ENCODE measurements at places on chromosomes 6 and 20. TPM values are rescaled to one million over a fixed set of nuclear protein-coding genes. Genes with fewer than 3 reads are reported as not detected.

DNA sequence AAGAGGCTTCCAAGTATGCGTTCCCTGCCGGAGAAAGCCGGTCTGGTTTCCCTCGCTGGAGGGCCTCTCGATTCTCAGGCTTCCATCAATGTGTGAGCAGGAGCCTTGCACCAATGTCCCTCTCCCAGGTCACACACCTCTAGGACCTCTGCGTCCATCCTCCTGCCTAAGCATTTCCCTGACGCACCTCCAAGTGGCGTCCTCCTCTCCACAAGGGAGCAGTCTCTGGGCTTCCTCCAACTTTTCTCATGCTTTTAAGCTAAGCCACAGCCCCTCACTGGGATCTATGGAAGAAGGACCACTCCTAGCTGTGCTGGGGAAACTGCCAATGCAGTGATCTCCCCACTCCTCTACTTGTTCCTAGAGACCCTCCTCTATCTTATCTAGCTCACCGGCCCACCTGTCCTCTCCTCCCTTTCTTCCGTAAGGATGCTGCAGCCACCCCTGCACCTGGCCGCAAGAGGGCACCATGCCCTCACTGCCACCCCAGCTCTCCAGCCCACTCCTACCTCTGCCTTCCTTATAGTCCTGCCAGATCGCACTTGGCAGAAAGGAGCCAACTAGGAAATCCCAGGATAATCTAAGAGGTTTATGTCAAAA is 258.7 kb downstream of the LRFN2 start:
- peaks cover 8% of the 10 kb centered on the region for H3K4me1 ChIP-seq
- H3K36me3 ChIP-seq: no peaks in the 10 kb centered on the region
- H3K27me3 ChIP-seq: no peaks in the 10 kb centered on the region
- H3K27ac ChIP-seq: no peak overlapping the region
- no peak overlapping the region for H3K4me3 ChIP-seq
- DNase-seq: no peak

DNA sequence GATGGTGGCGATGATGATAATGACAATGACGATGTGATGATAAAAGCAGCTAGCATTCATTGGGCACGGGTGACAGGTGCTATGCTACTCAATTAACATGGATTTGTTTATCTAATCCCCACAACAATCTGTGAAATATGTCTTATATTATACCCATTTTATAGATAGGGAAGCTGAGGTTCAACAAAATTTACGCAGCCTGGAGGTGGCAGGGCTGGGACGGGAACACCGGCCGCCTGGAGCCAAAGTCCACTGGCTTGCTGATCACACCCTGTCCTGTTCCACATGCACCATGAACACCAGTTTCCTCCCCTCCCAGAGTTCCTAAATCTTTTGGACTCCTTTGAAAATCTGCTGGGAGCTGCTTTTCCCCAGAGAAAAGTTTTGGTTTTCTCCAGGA is 23.0 kb downstream of the RIMS4 start:
- no peaks in the 10 kb centered on the region for H3K27me3 ChIP-seq
- no peak overlapping the region for H3K4me3 ChIP-seq
- no peaks in the 10 kb centered on the region for H3K36me3 ChIP-seq
- H3K4me1 ChIP-seq: no peaks in the 10 kb centered on the region
- H3K27ac ChIP-seq: no peak overlapping the region

GRCh38 chr6:52253494-52253893 is 9.2 kb upstream of the IL17F start:
- no peak overlapping the region for H3K4me3 ChIP-seq
- no peaks in the 10 kb centered on the region for H3K36me3 ChIP-seq
- H3K4me1 ChIP-seq: no peaks in the 10 kb centered on the region
- no peak overlapping the region for H3K27ac ChIP-seq

DNA sequence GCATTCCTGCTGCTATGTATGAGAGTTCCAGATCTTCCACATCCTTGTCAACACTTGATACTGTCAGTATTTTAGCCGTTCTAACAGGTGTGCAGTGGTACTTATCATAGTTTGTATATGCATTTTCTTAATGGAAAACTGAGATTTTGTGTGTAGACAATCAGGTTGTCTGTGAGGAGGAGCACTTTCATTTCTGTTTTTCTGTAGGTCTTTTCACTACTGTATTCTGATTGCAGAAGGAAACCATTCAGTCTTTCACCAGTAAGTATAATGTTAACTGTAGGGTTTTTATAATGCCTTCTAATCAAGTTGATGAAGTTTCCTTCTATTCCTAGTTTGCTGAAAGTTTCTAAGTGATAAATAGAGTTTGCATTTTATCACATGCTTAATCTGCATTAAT is 107.5 kb downstream of the C6orf58 start:
- DNase-seq: no peak
- H3K36me3 ChIP-seq: no peaks in the 10 kb centered on the region
- H3K4me3 ChIP-seq: no peak overlapping the region
- no peaks in the 10 kb centered on the region for H3K4me1 ChIP-seq
- H3K27me3 ChIP-seq: no peaks in the 10 kb centered on the region

GRCh38 chr6:169221264-169221663 is 32.4 kb downstream of the THBS2 start:
- no peak overlapping the region for H3K27ac ChIP-seq
- no peak overlapping the region for H3K4me3 ChIP-seq
- peaks cover 28% of the 10 kb centered on the region for H3K36me3 ChIP-seq
- H3K27me3 ChIP-seq: no peaks in the 10 kb centered on the region
- H3K4me1 ChIP-seq: no peaks in the 10 kb centered on the region

GRCh38 chr20:1646975-1647431 is 10.6 kb downstream of the SIRPG start:
- DNase-seq: no peak
- no peak overlapping the region for H3K4me3 ChIP-seq
- H3K36me3 ChIP-seq: no peaks in the 10 kb centered on the region
- no peaks in the 10 kb centered on the region for H3K4me1 ChIP-seq
- no peaks in the 10 kb centered on the region for H3K27me3 ChIP-seq
- H3K27ac ChIP-seq: no peak overlapping the region

DNA sequence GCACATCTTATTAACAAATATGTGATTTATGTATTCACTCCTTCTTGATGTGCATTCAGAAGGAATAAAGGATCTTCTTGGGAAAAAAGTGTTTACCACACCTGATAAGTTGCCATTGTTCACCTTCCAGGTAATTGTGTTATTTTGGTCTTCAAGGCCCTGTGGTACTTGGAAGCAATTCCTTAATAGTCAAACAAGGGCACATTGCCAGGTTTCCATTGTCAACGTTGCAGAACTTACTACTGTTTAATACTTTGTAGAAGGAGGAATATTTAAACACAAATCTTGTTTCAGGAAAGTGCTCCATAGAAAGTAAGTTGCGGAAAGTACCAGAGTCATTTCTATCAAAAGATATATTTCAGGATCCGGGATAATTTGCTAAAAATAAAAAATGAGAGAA is 129.5 kb upstream of the SGK1 start:
- H3K36me3 ChIP-seq: no peaks in the 10 kb centered on the region
- H3K4me3 ChIP-seq: no peak overlapping the region
- H3K4me1 ChIP-seq: peaks cover 9% of the 10 kb centered on the region
- DNase-seq: no peak
- H3K27me3 ChIP-seq: no peaks in the 10 kb centered on the region
- H3K27ac ChIP-seq: no peak overlapping the region

SLC44A4 gene
- 0.19 TPM for total RNA-seq

PAK1IP1 gene
- 17.9 TPM for total RNA-seq

GPR6 gene
- total RNA-seq: 0.52 TPM

GRM1 gene
- total RNA-seq: 0.19 TPM

MCHR2 gene
- total RNA-seq: not detected
